Retinal pigment epithelial cell (primary cell): ENCODE measurements at places on chromosomes 11 and 22.

DNA sequence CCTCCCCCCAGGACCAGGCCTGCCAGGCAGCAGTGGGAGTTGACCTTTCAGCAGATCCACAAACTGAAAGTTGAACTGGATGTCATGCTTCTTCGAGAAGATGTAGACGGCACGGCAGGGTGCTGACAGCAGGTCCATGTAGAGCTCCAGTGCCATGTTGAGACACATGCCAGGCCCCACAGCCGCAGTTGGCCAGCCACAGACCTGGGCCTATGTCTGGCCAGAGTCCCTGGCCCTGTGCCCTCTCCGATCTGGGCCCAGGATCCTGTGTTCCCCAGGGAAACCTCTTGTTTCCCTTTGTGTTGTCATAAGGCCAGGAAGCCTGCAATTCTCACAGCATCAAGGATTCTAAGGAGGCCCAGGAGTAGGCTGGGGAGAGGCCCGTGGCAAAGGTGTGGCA, at the start of gene GSTT4:
GSTT4 (minus strand) TSS at position 253 of the 400 bp plus-strand sequence; CDS start at position 156, 97 bp downstream.
- DNase-seq: peak; percentile 31

DNA sequence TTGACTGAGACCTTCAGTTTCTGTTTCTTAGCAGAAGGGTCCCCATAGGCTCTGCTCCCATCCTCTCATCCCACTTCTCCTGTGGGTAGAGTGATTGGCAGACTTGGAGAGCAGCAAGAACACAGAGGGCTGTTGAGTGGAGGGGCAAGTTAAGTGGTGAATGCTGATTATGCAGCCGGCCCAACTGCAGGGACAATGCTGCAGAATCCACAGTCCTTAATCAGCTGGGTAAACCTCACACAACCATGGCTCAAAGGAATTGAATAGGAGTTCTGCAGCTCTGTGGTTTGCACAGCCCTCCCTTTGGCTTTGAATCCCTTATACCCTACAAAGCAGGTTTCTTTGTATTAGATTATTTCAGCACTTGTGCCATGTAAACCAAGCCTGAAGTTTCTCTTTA, 161.1 kb downstream of the NAV2 start:
- no peak for DNase-seq

GRCh38 chr11:134050541-134051383, 18.1 kb upstream of the JAM3 start:
- DNase-seq: no peak

GRCh38 chr22:49303781-49304461, 523.8 kb downstream of the BRD1 start:
- no peak for DNase-seq

DNA sequence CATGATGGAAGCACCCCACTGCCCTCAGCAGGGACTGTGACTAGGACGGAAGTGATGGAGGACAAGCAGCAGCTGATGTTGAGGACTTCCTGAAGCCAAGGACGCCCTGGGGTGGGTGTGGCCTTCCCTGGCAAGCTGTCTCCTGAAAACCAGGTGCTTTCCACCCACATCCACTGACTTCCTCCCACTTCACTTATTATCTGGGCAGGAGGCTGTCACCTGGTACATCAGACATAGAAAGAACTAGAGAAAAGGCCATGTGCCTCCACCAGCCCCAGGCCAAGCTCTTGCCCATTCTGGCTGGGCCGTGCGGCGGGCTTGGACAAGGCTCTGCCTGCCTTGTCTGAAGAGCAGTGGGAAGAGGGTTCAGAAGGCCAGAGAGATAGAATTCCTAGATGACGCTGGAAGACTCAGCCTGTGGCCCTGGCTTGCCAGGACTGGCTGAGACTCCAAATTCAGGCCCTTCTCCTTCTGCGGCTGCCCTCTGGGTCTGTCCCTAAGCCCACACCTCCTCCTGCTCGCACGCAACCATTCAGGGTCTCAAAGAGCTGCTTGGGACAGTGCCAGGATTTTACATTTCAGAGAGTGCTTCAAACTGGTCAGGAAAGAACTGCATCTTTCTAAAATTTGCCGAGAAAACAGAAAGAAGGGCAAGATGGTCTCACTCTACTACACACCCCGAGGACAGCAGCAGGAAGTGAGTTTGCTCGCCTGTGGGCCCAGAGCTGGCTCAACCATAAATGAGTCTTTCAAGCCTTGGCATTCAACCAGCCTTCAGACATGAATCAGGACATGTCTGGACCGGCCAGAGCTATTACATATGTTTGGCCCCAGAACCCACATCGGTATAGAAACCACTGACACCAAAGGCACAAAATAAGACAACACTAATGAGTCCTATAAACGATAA, 13.3 kb downstream of the ARHGAP1 start:
- DNase-seq: no peak

- DNase-seq: no peak
These were observed 57.1 kb upstream of the TCF20 start for GRCh38 chr22:42327462-42328129.

GRCh38 chr11:11604370-11604990, 17.3 kb downstream of the GALNT18 start:
- no peak for DNase-seq

DNA sequence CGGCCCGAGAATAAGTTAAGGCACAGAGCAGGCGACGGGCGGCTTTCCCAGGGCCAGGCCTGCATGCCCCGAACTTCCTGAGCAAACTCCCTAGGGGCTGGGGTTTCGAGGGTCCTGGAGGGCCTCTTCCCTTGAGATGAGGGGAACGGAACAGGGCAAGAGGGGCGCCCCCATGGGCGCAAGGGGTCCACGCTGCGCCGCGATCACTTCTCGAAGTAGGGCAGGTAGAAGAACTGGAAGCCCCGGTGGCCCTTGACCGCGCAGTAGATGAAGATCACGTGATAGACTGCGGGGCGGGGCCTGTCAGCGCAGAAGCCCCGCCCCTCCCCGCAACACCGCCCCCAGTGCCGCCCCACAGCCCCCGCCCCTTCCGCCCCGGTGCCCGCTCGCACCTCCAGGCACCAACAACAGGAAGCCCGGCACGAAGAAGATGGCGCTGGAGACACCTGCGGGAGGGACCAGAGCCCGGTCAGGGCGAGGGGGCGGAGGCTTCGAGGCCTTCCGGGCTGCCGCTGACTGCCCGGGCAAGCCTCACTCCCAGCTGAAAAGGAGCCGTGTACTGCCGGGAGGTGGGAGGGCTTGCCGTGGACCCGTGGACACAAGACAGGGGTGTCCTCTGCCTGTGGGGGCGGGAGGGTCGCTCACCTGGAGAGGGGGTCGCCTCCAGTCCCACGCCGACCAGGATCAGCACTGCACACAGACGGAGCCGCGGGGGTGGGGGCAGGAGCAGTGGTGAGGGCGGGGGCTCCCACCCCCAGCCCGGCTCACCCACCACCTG, 4.5 kb downstream of the TMEM134 start:
- DNase-seq: peak; percentile 43

DNA sequence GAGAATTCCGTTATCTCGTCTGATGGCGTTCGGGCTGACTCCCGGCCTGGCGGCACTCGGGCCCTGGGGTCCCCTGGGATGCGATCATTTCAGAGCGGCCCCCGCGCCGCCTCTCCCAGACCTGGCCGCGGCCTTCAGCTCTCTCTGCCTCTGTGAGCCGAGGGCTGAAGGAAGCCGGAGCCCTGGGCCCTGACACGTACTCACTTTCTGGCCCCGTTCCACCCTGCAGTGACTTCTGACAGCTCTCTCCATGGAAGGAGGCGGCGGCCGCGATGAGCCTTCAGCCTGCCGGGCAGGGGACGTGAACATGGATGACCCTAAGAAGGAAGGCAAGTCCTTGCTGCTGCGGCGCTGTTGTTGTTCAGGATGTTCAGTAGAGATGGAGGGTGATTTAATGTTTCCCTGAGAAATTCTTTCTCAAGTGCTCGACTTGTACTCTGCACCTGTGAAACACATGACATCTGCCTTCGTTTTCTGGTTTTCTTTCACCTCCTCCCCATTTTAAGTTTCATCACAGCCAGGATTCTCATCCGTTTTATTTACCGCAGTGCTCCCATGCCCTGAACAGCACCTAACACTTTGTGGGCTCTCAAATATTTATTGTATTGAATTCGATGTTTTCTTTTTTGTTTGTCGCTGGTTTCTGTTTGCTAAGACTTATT, 612 bp downstream of the GTSE1 start:
- peak; percentile 6 for DNase-seq

DNA sequence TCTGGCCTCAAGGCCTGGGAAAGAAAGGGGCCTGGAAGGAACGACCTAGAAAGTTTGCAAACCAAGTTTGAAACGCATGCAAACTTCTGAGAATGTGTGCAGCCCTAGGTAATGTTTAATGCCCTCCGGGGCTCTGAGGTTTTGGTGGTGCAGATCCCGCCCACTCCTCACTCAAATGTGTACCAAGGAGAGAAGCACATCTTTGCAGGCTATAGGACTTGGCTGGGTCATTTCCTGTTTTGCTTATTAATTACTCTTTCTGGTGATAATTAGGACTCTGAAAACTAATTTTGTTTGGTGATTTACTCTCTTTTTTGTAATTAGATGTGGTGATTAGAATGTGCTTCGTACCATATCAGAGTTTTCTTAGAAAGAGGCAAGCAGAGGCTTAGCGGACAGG, 625.9 kb upstream of the CADM1 start:
- DNase-seq: no peak

- no peak for DNase-seq
These were observed 2.2 kb upstream of the OR51E2 start for GRCh38 chr11:4699697-4700435.

GRCh38 chr11:130126516-130126915, 33.1 kb upstream of the ST14 start:
- no peak for DNase-seq

- no peak for DNase-seq
These were observed 6.4 kb upstream of the MUC6 start for GRCh38 chr11:1042626-1043562.

- DNase-seq: no peak
These were observed 110.4 kb upstream of the OR4B1 start for GRCh38 chr11:48106166-48106565.

GRCh38 chr11:119976805-119977560, 160.9 kb downstream of the TRIM29 start:
- no peak for DNase-seq

DNA sequence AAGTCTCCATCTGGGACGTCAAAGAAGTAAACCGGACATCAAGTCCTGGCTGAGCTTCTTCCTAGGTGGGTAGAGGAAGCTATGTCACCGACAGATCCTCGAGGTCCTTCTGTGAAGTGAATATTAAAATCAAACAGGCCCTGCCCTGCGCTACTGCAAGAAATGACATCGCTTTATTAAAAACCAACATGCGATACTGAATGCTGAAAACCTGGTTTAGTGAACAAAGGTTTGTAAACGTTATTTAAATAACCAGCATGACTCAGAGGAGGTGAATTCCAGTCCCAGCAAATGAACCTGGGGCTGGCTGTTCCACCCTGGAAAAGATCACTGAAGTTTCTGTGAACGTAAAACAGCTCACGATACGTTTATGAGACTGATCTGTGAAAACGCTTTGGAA, 645 bp downstream of the RTCB start:
- DNase-seq: no peak

DNA sequence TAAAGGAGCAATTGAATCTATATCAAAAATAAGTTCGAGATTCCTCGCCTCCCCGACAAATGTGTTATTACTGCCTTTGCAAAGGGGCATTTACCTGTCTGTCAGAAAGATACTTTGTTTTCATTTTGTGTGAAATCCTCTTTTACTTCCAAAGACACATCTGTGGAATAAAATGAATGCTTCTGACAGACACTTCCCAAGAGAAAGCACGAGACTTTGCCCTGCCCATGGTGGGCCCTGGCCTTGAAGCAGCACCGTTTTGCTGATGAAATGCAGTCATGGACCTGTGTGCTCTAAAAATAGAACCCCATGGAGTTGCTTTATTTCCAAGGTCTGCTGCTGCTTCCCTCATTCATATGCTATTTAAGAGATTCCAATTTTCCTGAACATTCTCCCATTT, 85.9 kb upstream of the USP47 start:
- no peak for DNase-seq
